Placental pericyte (primary cell): ENCODE measurements at places on chromosomes 1 and 21. TPM values are rescaled to one million over a fixed set of nuclear protein-coding genes. Genes with fewer than 3 reads are reported as not detected.

Gene CACNA1S
- not detected in 2 replicates for total RNA-seq

Gene GBP7
- not detected in 2 replicates for total RNA-seq

Gene SELENBP1
- total RNA-seq = 8.7 and 30.9 TPM in 2 replicates

Gene MPC2
- total RNA-seq = 16.0 and 29.9 TPM in 2 replicates

Gene SELE
- not detected in 2 replicates for total RNA-seq

Gene SYPL2
- 0.44 and 1.6 TPM in 2 replicates for total RNA-seq

Gene DMBX1
- total RNA-seq = not detected in 2 replicates

Gene RIMS3
- total RNA-seq = 0.14 and 0.66 TPM in 2 replicates

Gene RRAGC
- total RNA-seq = 12.7 and 33.5 TPM in 2 replicates

Gene TAS1R1
- total RNA-seq = under 0.01 and 0.14 TPM in 2 replicates

Gene HEATR1
- total RNA-seq = 30.0 and 74.4 TPM in 2 replicates

Gene SPRR3
- total RNA-seq = not detected in 2 replicates

Gene HUNK
- total RNA-seq = 0.43 TPM in 1 of 2 replicates, not detected in the other

Gene FALEC
- total RNA-seq = not detected in 2 replicates

Gene FAM163A
- under 0.01 TPM in 1 of 2 replicates, not detected in the other for total RNA-seq

Gene OR2G2
- total RNA-seq = not detected in 2 replicates

Gene UROD
- total RNA-seq = 125 and 139 TPM in 2 replicates

Gene OR2M3
- total RNA-seq = under 0.01 TPM in 1 of 2 replicates, not detected in the other

Gene TMEM82
- not detected in 2 replicates for total RNA-seq

Gene FCRL1
- total RNA-seq = not detected in 2 replicates

Gene DENND2C
- total RNA-seq = 0.44 and 1.7 TPM in 2 replicates

Gene ELAPOR1
- 0.22 and 0.43 TPM in 2 replicates for total RNA-seq

Gene OXCT2
- total RNA-seq = 0.29 and 0.88 TPM in 2 replicates

Gene LCE3D
- total RNA-seq = not detected in 2 replicates

Gene ESPN
- under 0.01 TPM in 1 of 2 replicates, not detected in the other for total RNA-seq

Gene UTS2
- 0.14 TPM in 1 of 2 replicates, not detected in the other for total RNA-seq

Gene SMCP
- total RNA-seq = not detected in 2 replicates

Gene CA6
- total RNA-seq = not detected in 2 replicates

Gene LCK
- not detected in 2 replicates for total RNA-seq

Gene WNT3A
- not detected in 2 replicates for total RNA-seq

Gene HOOK1
- total RNA-seq = not detected in 2 replicates
